Stimulated activated CD8-positive, alpha-beta memory T cell treated with anti-CD3 and anti-CD28 coated beads, Interleukin-2, amount 100 ng/mL, for 48 hours (primary cell): ENCODE measurements at places on chromosomes 3 and 15.

- DNase-seq, result no peak
Measured at GRCh38 chr3:168096210-168096652, 507 bp upstream of the GOLIM4 start.

DNA sequence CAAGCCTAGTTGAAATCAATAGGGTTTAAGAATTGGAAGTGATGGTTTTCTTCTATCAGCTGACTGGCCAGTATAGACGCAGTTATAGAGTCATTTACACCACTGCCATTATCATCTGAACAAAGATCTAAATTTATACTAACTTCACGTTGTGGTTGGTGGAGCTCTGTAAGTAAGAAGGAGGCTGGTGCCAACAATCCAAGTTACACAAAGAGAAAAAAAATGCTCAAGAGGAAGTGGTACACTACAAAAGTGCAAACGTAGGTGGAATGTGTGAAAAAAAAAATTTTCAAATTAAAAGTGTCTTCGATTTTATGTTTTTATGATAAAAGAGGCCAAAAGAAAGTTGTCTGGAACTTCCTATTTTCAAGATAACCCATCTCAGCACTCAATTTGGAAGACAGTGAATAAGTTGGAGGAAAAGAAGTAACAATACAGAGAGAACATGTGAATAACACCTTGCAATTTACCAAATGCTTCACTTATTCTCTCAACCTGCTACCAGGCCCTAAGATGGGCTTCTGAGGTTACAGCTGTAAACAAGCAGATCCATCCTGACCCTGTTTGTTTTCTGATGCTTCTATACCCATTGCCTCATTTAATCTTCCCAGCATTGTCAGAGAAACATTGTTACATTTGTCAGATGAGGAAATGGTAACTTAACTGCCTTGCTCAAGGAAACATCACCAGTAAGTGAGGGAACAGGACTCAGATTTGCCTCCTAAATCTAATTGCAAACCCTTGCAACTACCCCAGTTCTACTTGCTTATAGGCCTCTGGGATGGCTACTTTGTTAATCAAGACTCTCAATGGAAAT, 12.0 kb upstream of the TASOR start:
- DNase-seq, result no peak

DNA sequence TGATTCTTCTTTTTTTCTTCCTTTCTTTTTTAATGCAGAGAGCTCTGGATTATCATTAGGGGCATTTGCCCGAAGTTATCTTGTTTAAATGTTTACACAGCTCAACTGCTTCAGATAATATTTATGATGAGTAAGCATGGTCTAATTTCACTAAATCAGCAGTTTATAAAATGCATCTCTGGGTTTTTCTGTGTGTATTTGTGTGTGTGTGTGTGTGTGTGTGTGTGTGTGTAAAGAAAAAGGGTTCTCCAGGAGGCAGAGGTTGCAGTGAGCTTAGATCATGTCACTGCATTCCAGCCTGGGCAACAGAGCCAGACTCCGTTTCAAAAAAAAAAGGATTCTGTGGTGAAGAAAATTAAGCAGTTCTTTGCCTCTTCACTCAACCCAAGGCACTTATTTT, 25.9 kb upstream of the TNFSF10 start:
- no peak for DNase-seq

DNA sequence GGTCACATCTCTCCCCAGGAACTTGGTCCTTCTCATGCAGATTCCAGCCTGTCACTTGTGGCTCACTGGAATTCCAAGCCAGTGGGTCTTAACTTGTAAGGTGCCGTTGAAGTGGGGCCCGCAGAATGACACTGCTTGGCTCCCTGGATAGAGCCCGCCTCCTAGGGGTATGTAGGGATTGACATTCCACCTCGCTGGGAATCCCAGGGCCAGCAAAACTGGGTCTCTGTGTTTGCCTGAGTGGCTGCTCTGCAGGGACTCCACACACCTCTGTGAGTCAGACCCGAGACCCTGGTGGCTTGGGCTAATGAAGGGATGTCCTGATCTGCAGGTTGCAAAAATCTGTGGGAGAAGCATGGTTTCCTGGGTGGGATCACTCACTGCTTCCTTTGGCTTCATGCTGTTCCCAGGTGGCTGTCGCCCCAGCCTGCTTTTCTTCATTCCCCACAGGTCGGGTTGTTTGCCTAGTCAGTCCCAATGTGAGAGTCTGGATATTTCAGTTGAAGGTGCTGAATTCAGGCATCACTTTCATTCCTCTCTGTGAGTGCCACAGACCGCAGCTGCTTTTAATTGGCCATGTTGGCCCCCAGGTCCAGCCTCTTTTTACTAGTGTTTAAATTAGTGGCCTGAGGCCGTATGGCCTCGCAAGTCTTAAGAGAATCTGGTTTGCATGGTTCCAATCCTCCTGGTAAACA, 156.0 kb upstream of the TRIM42 start:
- DNase-seq, result no peak

DNA sequence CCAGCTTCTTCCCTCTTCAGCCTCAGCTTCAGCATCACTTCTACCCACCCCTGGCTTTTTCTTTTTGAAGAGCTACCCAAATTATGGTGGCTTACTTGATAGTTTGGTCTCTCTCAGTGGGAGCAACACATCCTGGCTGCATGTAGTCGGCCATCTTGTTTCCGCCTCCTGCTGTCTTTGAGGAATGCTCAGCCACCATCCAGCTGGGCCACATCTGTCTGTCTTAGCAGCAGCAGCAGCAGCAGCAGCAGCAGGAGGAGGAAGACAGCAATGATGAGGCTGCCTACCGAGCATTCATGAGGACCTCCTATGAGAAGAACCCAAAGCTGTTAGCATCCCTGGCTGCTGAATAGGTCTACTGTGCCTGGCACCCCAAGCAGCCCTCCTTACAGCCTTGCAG, 19.7 kb downstream of the IL16 start:
- DNase-seq, result no peak

- no peak for DNase-seq
Measured at GRCh38 chr3:45082142-45082538, 56.0 kb downstream of the CLEC3B start.

- no peak for DNase-seq
Measured at GRCh38 chr15:52042051-52042851, 23.2 kb downstream of the MAPK6 start.

DNA sequence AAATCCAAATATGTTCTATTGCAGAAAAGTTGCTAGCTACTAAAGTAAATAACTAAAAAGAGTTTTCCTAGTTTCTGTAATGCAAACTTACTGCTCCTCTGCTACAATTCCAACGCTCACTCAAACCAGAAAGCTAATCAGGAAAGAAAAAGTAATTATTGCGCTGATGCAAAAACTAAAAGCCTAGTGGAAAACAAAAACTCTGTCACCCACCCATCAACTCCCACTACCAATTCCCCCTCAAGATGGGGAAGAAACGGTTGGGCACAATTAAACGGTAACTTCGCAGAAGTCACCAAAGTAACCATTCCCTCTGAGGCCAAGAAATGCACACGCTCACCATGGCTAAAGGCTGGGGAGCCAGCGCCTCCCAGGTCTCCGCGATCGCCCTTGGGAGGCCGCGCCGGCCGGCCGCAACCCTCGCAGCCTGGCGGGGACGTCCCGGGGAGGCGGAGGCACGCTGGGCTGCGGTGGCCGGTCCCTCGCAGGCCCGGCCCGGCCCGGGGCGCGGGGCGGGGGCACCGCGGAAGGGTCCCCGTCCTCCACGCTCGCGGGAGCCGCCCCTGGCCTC, 684 bp downstream of the SLTM start:
- no peak for DNase-seq

DNA sequence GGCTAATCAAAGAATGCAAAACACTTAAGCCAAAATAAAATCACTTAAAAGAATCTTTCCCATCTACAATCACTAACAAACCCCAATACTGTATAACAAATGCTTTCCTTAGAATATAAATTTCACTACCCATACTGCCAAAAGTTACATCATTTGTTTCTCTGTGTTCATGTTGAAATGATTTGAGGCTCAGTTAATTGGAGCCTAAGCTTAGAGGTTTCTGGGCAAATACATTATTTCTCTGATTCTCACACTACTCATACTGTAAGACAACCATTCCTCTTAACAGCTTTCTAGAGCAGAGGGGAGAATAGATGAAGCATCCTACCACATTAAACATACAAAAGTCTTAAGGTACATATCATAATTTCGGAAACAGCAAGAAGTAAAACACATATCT, 2.1 kb downstream of the RIOX2 start:
- no peak for DNase-seq

DNA sequence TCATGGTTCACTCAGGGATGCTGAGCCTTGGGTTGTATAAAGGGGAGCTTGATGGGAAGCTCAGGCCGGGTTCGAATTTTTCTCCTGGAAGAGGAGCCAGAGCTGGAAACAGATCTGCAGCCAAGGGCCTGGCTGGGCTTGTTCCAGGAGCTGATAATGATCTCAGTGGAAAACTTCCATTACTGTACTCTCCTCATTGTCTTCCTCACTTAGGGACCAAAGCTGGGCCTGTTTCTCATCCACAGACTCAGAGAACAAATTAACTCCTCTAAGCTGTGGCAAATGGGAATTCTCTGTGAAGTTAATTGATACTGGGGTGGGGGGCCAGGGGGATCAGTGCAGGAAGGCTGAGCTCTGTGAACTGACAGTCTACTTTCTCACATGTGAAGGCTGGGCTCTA, 92.0 kb downstream of the PRICKLE2 start:
- DNase-seq, result no peak

DNA sequence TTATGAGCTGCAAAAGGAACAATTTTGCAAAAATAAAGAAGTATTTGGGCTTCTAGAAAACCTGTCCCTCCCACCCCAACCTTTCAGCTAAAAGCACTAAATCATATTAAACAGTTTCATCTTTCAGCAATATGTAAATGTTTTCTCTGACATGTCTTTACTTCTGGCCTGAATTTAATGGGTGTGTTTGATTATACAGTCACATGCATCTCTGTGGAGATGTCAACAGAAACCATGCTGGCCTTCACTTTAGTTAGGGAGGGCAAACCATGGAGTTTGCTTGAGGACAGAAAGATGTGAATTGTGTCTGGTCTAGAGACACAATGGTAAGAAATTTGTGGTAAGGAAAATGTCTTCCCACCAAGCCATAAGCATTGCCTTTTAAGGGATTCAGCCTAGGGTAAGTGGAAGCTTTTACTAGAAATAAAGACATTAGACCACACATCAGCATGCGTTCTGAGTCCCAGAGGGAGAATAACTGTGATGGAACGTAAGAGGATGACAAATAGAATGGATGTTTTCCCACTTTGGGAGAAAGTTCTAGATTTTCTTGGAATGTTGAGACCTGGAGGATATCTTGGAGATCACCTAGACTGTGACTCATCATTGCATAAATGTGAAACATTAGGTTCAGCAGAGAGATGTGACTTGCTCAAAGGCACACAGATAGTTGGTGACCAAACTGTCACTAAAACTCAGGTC, 68.9 kb downstream of the ST8SIA2 start:
- DNase-seq, result no peak

- DNase-seq, result no peak
Measured at GRCh38 chr3:190581041-190581541, 67.2 kb downstream of the IL1RAP start.

GRCh38 chr3:55201779-55202178, 273.9 kb upstream of the LRTM1 start:
- DNase-seq, result no peak

DNA sequence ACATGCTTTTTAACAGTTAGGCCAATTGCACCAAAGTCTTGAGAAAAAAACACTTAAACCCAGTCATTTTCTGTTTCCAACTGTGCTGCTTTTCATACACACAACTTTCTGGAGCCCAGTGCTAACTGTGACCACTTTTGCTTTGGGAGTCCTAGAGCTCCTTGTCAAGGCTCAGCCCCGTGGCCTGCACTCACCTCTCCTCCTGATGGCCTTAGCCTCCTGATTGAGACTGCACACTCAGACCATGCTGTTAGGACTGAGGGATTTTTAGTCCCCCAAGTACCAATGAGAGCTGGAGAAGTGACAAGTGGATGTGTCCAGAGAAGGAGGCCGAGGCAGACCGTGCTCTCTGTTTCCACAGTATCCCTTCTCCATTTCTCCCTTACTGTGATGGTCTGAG, 15.2 kb upstream of the RARRES1 start:
- DNase-seq, result no peak

GRCh38 chr15:22877117-22877516, 38.7 kb downstream of the NIPA2 start:
- no peak for DNase-seq

GRCh38 chr15:69561071-69561784, 108.6 kb downstream of the RPLP1 start:
- DNase-seq, result no peak

GRCh38 chr15:53511175-53511574, 248.3 kb downstream of the WDR72 start:
- no peak for DNase-seq

DNA sequence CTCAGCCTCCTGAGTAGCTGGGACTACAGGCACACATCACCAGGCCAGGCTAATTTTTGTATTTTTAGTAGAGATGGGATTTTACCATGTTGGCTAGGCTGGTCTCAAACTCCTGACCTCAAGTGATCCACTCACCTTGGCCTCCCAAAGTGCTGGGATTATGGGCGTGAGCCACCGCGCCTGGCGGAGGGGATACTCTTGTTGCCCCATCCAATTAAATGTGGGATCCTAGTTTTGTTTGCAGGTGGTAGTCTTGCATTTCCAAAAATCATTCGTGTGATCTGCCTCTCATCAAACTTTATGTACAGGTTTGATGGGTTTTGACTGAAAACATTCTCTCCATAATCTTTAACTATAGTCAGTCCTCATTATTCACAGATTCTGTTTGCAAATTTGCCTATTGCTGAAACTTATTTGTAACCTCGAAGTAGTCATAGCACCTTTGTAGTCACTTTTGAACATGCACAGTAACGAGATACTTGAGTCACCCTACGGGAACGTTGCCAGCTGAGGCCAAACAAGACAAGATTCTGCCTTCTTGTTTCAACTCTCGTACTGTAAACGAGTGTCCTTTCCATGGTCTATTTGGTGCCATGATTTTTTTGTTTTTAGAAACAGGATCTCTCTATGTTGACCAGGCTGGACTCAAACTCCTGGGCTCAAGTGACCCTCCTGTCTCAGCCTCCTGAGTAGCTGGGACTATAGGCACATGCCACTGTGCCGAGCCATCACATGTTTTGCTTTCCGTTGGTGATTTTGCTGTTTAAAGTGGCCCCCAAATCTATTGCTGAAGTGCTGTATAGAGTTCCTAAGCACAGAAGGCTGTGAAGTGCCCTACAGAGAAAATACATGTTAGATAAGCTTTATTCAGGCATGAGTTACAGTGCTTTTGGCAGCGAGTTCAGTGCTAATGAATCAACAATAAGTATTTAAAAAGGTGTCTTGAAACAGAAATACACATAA, 8.1 kb upstream of the MAPK6 start:
- DNase-seq, result peak; percentile 61

- peak; percentile 9 for DNase-seq
Measured at GRCh38 chr15:90101130-90101968, 919 bp downstream of the IDH2 start.

DNA sequence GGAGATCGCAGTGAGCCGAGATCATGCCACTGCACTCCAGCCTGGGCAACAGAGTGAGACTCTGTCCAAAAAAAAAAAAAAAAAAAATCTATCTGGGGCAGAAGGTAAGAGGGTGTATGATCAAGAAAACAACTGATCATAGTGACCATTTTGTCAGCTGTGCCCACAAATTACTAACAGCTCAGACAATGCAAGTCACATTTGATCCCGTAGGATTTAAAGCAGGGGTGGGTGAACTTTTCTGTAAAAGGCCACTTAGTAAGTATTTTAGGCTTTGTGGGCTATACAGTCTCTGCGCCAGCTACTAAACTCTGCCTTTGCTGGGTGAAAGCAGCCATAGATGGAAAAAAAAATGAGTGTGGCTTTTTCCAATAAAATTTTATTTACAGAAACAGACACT, 57.6 kb upstream of the ABI3BP start:
- no peak for DNase-seq

- DNase-seq, result no peak
Measured at GRCh38 chr3:106296062-106296461, 427.2 kb upstream of the CBLB start.

GRCh38 chr3:146390006-146390772, 79.2 kb downstream of the PLSCR2 start:
- no peak for DNase-seq
